T-cell (primary cell): ENCODE measurements at places on chromosomes 2 and 18.
A peak's percentile ranks its signal among the peaks of the same experiment; 100 is the strongest.

DNA sequence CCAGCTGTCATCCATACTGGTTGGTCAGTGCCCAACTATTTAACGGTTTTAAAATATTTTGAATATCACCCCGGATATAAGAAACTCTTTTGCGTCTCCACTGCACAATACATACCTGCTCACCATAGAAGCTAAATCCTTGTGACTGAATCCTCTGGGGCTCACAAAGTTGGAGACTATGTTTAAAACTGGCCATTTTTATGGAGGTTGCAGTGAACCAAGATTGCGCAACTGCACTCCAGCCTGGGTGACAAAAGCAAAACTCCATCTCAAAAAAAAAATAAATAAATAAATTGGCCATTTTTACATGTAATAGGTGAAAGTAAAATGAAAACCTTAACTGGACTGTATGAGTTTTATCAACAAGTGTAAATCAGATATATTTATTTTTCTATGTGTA lies 55.6 kb upstream of the TMEM17 start:
- DNase-seq: no peak

DNA sequence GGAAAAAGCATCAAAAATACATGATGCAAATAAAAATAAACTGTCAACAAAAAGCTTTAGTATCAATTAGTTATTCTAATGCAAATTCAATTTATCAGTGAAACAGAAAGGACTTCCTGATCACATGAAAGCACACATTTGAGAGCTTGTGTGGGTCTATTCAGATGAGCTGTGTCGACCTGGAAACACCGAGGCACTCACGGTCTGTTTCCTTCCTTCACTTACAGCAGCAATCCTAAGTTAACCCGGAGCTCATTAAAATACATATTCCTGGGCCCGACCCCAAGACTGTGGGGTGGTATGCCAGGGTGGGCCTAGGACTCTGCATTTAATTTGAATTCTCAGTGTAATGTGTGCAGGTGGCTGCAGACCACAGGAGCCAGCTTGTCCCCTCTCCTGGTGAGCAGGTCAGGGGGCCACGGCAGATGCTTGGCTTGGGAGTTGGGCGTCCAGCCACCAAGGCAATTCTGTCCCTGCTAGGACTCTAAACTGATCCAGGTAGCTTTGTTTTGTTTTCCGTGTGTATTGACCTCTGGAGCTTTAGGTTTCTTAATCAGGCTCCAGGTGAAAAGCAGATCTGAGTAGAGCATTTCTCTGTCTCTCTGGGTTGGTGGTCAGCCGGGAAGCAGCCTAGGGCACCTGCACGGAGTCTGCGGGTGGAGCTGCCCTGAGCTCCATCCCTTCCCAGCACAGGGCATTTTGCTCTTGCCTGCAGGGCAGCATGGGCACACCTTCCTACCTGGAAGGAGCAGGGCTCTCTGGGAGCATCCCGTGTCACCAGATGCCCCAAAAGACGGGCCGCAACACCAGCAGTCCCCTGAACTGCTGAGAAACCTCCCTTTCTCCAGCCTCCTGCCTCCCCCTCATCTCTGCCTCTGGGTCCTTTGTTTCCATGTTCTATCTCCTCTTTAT lies 9.0 kb downstream of the MBP start:
- no peak for DNase-seq

GRCh38 chr18:70621710-70622109 lies 332.9 kb downstream of the SOCS6 start:
- peak; percentile 4 for DNase-seq

GRCh38 chr2:128600581-128601297 lies 282.1 kb upstream of the HS6ST1 start:
- no peak for DNase-seq

- DNase-seq: no peak
These were observed 143.6 kb downstream of the CCDC148 start for GRCh38 chr2:158312981-158313380.

GRCh38 chr2:38405917-38406596 lies 29.0 kb upstream of the ATL2 start:
- no peak for DNase-seq

GRCh38 chr2:237600205-237600846 lies 9.8 kb upstream of the RAB17 start:
- no peak for DNase-seq

GRCh38 chr2:17059458-17059857 lies 393.8 kb upstream of the CYRIA start:
- no peak for DNase-seq

DNA sequence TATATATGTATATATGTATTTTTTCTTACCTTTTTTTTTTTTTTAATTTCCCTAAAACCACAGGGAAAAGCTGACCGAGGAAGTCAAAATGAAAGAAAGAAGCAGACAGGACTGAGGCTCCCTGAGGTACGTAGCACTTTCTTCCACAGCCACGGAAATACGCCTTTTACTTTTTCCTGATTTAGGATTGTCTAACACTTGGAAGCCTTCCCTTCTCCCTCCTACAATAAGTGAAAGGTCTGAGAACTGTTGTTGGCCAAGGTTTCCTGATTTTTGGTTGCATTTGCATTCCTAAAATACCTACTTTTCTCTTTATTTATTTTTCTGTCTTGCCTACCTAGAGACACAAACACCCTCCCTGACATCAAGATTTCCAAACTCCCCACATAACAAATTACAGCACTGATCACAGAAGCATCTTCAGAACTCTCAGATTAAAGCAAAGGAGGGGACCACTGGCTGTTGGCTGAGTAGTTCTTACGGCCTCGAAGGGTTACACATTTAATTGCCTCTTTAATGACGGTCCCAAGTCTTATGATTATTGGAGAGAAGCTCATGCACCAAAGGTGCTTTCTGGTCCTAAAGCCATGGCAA lies 778.5 kb upstream of the FANCL start:
- DNase-seq: no peak

- no peak for DNase-seq
These were observed 144.7 kb downstream of the PMAIP1 start for GRCh38 chr18:60044290-60045006.

GRCh38 chr18:50080932-50081560 lies 113.9 kb downstream of the MYO5B start:
- no peak for DNase-seq

- no peak for DNase-seq
These were observed 557.3 kb upstream of the ZNF804A start for GRCh38 chr2:184041077-184041476.

DNA sequence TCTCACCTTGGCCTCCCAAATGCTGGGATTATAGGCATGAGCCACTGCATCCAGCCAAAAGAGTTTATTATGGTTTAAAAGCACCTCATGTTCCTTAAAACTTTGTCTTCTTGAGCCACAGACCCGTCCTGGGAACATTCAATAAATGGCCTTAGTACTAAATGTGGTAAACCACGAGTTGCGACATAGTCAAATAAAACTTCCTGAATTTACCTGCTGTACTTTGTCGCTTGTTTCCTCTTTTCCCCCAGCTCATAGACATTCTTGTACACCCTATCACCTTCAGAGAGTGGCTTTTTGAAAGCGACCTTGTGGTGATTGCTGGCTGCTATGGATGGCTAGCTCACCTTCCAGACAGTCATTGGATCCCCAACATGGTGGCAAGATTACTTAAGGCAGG lies 310.4 kb downstream of the LRRTM1 start:
- DNase-seq: no peak

DNA sequence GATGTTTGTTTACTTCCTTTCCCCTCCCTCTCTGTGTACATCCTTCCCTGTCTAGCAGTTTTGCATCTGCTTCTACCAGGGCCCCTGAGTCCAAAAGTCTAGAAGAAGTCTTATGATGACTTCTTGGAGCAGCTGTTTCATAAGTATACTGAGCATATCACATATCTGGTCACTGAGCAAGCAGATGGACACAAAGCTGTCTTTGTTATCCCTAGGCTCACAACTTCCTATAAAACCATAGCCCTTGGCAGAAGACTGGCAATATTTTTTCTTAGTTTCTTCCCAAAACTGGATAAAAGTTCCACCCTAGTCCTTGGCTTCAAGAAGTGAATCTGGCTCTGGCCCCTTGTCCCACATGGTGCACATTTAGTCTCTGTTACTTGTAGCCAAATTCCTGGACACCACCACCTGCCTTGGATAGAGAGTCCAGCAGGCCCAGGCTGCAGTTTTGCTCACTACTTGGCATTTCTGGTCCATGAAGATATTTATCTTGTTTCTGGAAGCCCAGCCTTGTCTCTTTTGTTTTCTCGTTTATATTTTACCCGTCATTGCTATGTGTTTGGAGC lies 22.5 kb downstream of the THOC1 start:
- DNase-seq: no peak

DNA sequence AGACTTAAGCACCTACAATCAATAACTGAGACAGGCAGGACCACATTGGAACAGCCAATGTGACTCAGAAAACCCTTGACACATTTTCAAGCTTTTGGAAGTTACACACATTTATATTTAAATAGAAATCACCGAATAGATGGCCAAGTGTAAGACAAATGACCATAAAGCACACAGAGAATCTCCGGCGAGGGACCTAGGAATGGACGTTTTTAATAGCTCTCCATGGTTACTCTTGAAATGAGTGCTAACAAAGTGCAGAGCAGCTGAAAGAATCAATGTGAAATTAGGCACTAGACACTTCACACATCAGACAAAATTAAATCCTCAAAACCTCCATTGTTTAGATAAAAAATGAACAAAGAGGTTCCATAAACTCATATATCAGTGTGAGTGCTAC lies 376.9 kb downstream of the DLGAP1 start:
- no peak for DNase-seq

DNA sequence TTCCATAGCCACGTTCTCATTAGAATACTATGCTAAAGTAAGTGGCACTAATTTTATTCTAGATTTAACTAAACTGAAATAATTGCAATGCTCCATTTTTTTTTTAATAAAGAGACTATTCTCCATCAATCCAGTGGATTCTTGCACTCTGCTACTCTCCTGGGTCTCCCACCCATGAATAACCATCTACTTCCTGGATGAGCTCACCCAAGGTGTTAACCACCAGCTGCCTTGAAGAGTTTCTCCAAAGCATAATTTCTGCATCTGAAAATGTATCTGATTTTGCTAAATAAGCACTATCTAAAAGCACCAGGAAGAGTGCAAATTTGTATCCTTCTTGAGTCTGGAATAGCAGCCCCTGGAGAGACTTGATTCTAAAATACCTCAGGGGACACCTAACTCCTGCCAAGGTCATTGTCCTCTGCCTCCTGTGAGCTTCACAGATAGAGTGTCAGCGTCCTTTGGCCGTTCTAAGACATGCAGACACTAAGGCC lies 41.6 kb upstream of the SH3BP4 start:
- DNase-seq: no peak

DNA sequence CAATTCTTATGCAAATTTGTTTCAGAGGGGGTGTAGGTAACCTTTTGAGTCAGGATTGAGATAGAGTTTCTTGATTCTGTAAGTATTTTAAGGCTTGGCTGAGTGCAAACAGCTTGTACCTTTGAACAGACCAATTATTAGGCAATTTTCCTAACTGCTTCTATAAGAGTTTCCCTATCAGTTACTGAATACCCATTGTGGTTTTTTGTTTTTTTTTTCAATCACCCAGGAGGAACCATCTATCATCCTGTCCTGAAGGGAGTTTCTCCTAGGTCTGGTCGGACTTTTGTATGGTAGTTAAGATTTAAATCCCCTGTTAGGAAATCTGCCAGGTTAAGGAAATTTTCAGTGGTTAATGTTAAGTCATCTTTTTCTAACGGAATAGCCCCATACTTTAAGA lies 319.4 kb upstream of the SLC39A10 start:
- no peak for DNase-seq

- no peak for DNase-seq
These were observed 8.5 kb downstream of the STEAP3 start for GRCh38 chr2:119231975-119232665.

GRCh38 chr2:49004036-49004626 lies 150.2 kb downstream of the FSHR start:
- DNase-seq: no peak

GRCh38 chr18:31667185-31667584 lies 17.2 kb downstream of the B4GALT6 start:
- DNase-seq: no peak

GRCh38 chr2:144011553-144011952 lies 508.4 kb downstream of the ZEB2 start:
- no peak for DNase-seq

DNA sequence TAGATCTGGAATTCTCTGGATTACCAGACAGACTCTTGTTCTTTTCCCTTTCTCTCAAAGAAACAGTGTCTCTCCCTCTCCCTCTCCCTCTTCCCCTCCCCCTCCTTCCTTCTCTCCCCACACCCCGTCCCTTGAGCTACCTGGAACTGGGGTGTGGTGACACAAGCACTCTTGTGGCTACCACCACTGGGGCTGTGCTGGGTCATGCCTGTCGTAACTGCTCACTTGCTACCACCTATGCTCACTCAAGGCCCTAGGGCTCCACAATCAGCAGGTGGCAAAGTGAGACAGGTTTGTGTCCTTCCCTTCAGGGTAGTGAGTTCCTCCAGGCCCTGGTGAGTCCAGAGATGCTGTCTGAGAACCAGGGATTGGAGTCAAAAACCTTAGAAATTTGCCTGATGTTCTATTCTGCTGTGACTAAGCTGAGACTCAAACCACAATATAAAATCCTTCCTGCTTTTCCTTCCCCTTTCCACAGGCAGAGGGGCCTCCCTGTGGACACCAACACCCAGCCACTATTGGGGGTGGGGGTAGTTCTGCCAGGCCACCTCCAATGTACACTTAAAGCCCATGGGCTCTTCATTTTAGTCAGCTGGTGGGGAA lies 70.8 kb downstream of the OXER1 start:
- DNase-seq: no peak

DNA sequence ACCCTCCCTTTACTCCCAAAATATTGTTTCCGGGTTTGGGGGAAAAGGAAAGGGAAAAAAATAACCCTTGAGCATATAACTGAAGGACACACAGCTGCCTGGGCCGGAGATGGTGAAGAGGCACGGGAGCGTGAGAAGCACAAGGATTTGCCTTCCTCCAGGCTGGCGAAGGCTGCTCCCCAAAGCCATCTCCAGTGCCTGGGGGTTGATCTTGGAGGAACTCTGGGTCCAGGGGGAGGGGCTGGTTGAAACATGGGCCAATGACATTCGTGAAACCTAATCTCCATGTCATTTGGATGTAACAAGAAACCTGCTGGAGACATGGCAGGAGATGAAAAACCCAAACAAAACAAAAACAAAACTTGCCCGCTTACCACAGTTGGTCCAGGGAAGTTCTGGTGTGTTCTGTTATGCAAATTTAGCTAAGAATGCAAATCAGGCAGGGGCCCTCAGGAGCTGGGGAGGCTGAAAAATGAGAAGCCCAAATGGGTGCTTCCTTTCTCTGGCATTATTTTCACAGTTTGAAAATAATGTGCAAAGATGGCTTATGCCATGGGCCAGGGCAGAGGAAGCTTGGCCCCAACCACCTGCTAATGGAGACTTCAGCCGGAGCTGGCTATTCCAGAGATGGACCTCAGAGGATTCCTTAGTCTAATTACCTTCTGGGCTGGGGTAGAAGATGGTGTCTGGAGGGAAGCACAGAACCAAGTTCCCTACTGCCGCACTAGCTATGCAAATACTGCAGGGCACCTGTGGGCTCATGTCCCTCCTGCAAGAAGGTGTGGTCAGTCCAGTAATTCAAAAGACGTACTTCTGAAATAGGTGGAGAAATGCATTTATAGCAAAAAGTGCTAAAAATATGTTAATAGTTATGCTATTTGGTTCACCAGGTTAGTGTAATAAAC lies 180.9 kb downstream of the BCL2 start:
- no peak for DNase-seq
